ENCODE measurements at places on chromosomes 4 and X.

DNA sequence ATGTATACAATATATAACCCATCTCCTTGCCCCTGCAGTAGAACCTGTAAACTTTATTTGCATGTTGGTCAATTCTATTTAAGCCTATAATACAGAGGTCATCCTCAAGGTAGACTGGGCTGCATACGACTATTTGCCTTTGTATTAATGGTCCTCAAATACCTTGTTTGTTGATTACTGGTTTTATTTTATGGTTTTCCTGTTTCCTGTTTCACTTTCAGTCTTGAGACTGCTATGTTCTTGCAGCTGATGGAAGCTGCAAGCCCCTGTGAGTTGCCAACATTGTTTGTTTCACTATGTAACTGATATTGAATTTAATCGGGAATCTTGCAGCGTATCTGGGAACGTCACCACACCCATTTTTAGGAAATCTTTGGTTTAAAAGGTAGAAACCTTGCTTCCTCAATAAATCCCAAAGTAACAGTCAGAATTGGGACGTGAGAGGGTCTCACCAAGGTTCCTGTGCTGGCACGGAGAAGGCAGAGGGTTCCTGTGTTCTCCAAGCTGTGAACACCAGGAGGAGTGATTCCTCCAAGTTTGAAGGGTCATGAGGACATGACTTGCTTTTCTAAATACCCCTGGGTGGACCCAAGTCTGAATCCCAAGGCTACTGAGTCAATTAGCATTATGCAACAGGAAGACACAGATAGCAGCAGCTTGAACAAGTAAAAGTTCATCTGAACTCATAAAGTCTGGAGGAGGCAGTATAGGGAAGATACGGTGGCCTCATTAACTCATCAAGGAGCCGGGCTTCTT is 110.6 kb upstream of the PNPLA4 start:
- DNase-seq, result no peak

- DNase-seq, result no peak
Observed at GRCh38 chr4:24771241-24771640, 24.1 kb upstream of the SOD3 start.

- DNase-seq, result no peak
Observed at GRCh38 chr4:102657206-102657605, 103.6 kb downstream of the MANBA start.

- DNase-seq, result no peak
Observed at GRCh38 chr4:111814961-111815360, 330.3 kb upstream of the FAM241A start.

DNA sequence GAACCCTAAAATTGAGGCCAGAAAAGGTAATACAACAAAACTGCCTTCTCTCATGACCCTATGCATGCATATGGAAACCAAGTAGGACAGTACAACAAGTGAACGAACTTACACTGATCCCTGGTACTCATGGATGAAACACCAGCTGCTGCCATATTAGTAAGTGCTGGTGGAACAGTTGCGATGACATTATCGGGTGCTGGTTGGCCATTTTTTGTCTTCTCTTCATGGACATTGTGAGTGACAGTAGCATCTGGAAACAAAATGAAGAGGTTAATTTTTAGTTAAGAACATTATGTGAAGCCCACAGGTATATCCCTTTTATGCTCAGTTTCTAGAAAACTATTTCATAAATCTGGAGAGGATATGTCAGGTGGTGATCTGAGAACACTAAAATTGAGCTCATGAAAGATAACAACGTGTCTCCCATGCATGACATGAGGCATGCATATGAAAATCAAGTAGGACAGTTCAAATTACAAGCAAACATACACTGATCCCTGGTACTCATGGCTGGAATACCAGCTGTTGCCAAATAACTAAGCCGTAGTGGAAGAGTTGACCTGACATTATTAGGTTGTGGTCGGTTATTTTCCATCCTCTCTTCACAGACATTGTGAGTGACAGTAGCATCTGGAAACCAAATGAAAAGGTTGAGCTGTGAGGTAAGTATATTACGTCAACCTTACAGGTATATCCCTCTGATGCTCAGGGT is 74.2 kb upstream of the CT45A1 start:
- no peak for DNase-seq

Measured in activated CD4-positive, alpha-beta T cell treated with anti-CD3 and anti-CD28 coated beads, Interleukin-2, amount 50 U/mL, for 48 hours (primary cell).